ENCODE measurements at places on chromosomes 5 and 9. TPM values are rescaled to one million over a fixed set of nuclear protein-coding genes. Genes with fewer than 3 reads are reported as not detected.

DNA sequence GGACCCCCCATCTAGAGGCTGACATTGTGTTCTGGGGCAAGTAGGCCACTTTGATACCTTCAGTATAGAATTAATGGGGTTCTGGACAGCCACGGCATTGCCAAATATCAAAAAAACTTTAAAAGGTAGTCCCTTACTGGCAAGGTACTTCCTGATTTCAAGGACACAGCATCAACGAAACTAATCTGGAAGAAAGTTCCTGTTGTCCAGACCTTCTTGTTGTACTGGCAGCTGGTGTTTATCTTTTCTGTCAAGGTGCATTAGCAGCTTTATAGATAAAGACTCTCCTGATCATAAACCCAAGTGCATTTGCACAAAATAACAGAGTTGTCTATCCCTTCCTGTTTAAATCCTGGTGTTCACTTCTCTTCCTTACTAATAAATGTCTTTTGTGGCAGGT, 23.7 kb upstream of the GOLGA1 start:
- no peak for DNase-seq

DNA sequence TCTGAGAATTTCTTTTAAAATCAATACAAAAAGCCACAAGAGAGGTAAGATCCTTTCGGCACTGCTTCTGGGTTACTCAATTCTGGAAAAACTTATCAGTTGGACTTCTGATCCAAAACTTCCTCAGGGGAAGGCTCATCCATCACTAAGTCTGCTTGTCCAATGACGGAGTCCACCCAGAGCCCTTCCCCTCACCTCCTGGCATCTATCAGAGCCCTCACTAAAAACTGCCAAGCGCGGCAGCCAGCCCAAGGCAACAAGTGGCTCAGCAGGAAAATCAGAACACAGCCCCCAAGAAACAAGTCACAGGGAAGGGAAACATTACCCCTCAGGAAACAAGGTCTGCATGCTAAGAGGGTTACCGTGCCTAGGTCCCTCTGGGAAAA, 869 bp upstream of the ESM1 start:
- DNase-seq: no peak

DNA sequence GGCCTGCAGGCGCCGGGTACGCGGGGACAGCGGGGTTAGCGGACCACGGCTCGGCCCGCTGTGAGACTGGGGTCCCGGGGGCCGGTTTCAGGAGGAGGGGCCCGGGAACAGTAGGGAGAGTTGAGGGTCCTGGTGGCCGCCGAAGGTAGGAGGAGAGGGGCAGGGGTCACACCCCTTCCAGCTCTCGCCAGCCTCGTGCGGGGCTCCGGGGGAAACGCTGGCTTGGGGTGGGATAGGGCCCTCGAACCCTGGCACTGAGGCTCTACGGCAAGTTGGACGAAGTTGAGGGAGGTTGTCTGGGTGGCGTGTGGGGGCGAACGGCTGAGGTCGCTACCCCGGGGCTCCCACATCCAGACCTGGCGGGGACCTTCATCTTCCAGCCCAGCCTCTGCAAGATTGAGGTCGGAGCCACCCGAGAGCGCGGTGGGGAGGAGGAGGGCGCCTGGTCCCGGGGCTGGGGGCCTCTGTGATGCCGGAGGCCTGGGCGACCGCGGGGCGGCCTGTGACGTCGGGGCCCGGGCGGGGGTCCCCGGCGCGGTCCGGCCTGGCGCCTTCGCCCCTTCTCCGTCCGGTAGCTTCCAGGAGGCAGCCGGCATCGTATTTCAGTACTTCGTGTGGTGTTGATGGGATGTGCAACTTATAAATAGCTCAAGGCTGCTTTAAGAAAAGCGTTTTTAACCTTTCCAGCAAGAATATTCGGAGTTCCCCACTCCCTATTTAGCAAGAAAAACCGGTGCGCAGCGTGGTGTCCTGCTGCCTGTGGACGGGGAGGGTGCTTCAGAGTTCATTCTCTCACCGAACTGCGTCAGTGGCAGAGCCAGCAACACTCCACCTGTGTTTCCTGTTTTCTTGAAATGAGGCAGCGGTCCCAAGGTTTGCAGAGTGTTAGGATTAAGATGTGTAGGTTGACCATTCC, 902 bp downstream of the HABP4 start:
- no peak for DNase-seq

DNA sequence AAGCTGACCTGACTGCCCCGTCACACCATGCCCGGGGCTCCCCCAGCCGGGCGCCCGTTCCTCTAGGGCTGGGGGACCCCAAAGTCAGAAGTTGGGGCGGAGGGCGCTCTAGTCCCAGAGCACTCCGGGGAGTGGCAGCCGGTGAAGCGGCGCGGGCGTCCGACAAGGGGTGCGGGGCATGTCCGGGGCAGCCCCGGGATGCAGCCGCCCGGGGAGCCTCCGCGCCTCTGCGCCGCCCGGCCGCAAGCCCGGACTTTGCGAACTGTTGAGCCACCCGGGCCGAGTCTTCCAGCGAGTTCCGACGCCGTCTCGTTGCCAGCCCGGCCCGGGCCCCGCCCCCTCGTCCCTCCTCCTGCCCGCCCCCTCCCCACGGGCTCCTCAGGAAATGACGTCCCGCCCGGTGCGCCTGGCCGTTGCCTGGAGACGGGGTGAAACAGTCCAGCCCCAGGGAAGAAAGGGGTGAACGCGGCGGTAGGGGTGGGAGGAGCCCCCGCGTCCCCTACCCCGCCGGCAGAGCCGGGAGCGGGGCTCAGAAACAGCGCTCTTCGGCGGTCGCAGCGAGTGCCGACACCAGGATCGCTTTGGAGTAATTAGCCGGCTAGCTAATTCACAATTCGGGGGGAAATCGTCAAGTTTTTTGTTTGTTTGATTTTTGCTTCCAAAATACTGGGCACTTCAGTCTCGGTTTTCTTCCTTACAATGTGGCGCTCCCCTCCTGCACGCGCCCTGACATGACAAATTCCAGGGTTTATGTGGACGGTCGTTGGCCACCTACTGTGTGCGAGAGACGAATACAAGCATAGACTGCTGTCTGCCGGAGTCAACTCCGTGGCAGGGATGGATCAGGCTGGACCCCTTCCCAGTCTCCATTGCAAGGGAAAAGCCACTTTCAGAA, at the start of gene WHRN:
TSS of gene WHRN (minus strand) at position 287 of the 895 bp plus-strand sequence. CDS start 672 bp downstream, outside the sequence.
- no peak for DNase-seq

DNA sequence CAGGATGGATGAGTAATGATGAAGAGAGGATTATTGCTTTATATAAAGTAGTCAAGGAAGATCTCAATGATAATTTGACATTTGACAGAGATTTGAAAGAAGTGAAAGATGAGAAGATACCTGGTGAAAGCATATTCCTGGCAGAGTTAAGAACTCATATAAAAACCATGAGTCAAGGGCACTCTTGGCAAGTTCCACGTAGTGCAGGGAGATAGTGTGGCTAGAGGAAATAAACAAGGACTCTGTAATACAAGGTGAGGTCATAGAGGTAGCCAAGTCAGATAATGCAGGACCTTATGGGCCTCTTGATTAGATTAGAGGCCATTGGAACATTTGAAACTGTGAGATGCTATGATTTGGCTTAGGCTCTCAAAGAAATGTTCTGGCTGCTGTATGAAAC, 72.3 kb downstream of the HCN1 start:
- no peak for DNase-seq

GRCh38 chr5:5497152-5497788, 74.8 kb downstream of the ICE1 start:
- DNase-seq: no peak

GRCh38 chr9:4070266-4070665, 229.6 kb downstream of the GLIS3 start:
- DNase-seq: no peak

- DNase-seq: no peak
Measured at GRCh38 chr9:6068983-6069382, 53.6 kb upstream of the RANBP6 start.

DNA sequence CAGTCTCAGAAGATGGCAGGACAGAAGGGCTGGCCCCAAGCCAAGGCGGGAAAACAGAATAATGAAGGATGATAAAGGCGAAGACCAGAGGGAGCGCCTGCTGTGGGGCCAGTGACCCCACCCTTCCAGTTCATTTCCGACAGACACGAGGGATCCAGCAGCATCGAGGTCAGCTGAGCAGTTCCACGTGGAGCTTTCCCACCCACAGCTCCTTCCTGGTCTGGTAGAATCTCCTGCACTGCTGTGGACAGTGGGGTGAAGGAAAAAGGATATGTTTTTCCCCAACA, 265.9 kb upstream of the VLDLR start:
- DNase-seq: no peak

GRCh38 chr5:147712598-147712997, 69.9 kb downstream of the JAKMIP2 start:
- DNase-seq: no peak

- DNase-seq: no peak
Measured at GRCh38 chr5:67350618-67351201, 154.1 kb upstream of the CD180 start.

DNA sequence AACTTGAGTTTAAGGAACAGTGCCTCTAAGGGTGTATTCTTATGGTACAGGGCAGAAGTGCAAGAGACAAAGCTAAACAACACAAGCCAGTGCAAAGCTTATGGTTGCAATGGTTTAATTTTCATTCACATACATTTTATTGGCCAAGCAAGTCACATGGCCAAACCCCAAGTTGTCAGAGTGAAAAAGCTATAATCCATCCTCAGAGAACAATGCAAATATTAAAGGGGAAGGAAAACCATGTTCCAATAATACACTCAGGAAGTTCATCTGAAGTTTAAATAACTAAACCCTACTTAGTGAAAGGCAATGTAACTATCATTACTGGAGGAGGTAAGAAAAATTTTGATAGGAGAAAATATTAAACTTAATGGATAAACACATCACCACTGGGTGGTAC, 26.6 kb upstream of the TLR4 start:
- DNase-seq: no peak

GRCh38 chr9:83622433-83622938, 457 bp upstream of the IDNK start:
- DNase-seq: no peak

DNA sequence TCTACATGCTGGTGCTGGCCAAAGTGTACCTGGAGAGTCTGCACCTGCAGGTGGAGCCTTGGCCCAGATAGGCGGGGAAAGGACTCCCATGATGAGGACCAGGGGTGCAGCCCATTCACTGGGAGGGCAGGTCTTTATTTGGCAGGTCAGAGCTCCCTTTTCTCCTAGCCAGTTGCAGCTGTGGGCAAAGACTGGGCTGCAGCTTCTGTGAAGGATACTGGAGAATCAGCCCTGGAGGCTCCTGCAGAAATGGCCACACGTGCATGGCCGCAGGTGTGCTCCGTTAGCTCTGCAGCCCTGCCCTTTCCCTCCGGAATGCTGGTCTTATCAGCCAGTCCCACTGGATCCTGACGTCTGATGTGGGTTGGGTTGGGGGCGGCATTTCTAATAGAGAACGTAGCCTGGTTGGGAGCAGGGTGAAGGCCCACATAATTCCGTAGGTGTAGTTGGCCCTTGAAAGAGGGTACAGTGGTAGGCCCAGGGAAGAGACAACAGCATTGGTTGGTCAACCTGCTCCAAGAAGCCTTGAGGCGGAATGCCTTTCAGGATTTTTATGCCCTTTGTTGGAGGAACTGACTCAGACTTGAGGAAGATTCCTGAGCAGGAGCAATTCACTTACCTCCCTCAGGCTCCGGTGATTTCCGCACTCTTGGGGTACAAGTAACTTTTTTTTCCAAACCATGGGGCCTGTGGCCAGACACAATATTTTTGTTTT, 22.0 kb upstream of the TIFAB start:
- no peak for DNase-seq

DNA sequence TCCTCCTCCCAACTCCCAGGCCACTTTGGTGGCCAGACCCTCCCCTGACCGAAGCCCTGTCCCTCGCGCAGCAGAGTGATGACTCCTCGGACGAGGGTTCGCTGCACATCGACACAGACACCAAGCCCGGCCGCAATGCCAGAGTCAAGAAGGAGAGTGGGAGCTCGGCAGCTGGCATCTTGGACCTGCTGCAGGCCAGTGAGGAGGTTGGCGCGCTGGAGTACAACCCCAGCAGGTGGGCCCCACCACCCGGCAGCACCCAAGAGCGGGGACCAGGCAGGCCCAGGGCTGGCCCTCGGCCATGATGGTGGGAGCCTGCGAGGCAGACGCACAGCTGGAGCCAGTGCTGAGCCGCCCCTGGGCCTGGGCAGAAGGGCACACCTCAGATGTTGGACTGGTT, 90.6 kb downstream of the PHF2 start:
- no peak for DNase-seq

GRCh38 chr9:110217656-110218099, 9.7 kb upstream of the C9orf152 start:
- DNase-seq: peak; percentile 5

GRCh38 chr5:61467766-61468482, 135.9 kb downstream of the ZSWIM6 start:
- peak; percentile 83 for DNase-seq

DNA sequence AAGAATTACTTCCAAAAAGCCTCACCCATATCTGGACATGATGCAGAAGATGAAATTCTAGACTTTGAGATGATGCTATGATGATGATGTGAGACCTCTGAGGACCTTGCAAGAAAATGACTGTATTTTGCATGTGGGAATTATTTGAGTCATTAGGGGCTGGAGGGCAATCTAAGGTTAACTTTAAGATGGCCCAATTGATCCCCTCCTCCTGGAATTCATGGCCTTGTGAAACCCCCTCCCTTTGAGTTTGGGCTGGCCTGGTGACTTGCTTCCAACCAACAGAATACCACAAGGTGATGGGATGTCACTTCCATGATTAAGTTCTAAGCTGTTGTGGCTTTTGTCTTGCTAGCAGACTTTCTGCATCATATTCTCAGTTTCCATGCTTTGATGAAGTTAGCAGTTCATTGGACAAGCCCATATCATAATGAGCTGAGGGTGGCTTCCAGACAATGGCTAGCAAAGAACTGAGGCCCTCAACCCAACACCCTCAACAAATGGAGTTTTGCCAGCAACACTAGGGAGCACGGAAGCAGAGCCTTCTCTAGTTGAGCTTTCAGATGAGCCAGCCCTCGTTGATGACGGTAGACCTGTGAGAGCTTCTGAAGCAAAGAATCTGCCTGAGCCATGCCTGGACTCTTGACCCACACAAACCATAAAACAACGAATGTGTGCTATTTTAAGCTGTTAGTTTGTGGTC, 7.4 kb upstream of the AMACR start:
- no peak for DNase-seq

GRCh38 chr5:27241564-27242257, 203.3 kb upstream of the CDH9 start:
- DNase-seq: peak; percentile 97

GARNL3 gene
- 2.7 TPM for total RNA-seq

DMRT2 gene
- not detected for total RNA-seq

CDH9 gene
- not detected for total RNA-seq

ADAMTSL1 gene
- 0.62 TPM for total RNA-seq

PCDHB11 gene
- total RNA-seq: 1.8 TPM

RNF183 gene
- not detected for total RNA-seq

SPOCK1 gene
- total RNA-seq: 20.1 TPM

SRP19 gene
- total RNA-seq: 139 TPM

FBP2 gene
- total RNA-seq: not detected

KCNMB1 gene
- total RNA-seq: 0.04 TPM

AQP7 gene
- total RNA-seq: not detected

KIF27 gene
- 3.5 TPM for total RNA-seq

Data from kidney epithelial cell (primary cell).